ENCODE measurements at places on chromosomes 1 and 21. TPM values are rescaled to one million over a fixed set of nuclear protein-coding genes. Genes with fewer than 3 reads are reported as not detected.

Gene UCHL5
- total RNA-seq = 26.0 TPM

Gene NKAIN1
- not detected for total RNA-seq

Gene SDC3
- 23.9 TPM for total RNA-seq

Gene MIER1
- total RNA-seq = 28.6 TPM

Gene MTARC2
- 49.9 TPM for total RNA-seq

Gene TNNT2
- total RNA-seq = 6.8 TPM

Gene TSPAN2
- total RNA-seq = 10.4 TPM

Gene APOBEC4
- 5.3 TPM for total RNA-seq

Gene SHE
- 25.3 TPM for total RNA-seq

Gene SLC16A1
- 10.0 TPM for total RNA-seq

Gene OR2W3
- total RNA-seq = 1.1 TPM

Gene DOP1B
- total RNA-seq = 23.7 TPM

Gene MATN1
- total RNA-seq = 0.57 TPM

Gene RAB3B
- 0.18 TPM for total RNA-seq

Gene GNG12
- 46.2 TPM for total RNA-seq

Gene SPATA1
- total RNA-seq = 3.2 TPM

Gene NR1I3
- not detected for total RNA-seq

Gene LORICRIN
- total RNA-seq = not detected

Gene SLC6A17
- 0.03 TPM for total RNA-seq

Gene PRKAA2
- 2.1 TPM for total RNA-seq

Gene ACBD6
- 36.7 TPM for total RNA-seq

Gene VAV3
- total RNA-seq = 7.2 TPM

Gene SLC1A7
- 0.14 TPM for total RNA-seq

Gene AADACL3
- not detected for total RNA-seq

Gene SPATA17
- total RNA-seq = 13.4 TPM

Gene FAM177B
- total RNA-seq = 0.54 TPM

Gene PTPRC
- 82.9 TPM for total RNA-seq

Gene ST6GALNAC5
- total RNA-seq = 45.8 TPM

Gene FNDC5
- 0.18 TPM for total RNA-seq

Gene FAM151A
- total RNA-seq = not detected

Gene ESRRG
- total RNA-seq = 2.4 TPM

Gene SOX13
- 52.6 TPM for total RNA-seq

Gene TSPEAR
- total RNA-seq = 0.43 TPM

Gene PYCR2
- 32.6 TPM for total RNA-seq

Gene SIK1
- 29.9 TPM for total RNA-seq

Gene HCN3
- total RNA-seq = 4.7 TPM

Gene LCE1A
- not detected for total RNA-seq

Gene CD1C
- 2.3 TPM for total RNA-seq

Gene TYW3
- 12.2 TPM for total RNA-seq

Gene AMPD1
- not detected for total RNA-seq

Gene RHOU
- total RNA-seq = 40.1 TPM

Gene EPS15
- total RNA-seq = 87.2 TPM

Gene PKP1
- 0.88 TPM for total RNA-seq

Gene SPRR5
- not detected for total RNA-seq

Gene BRDT
- not detected for total RNA-seq

Gene KCNJ15
- 76.4 TPM for total RNA-seq

Gene CD1E
- total RNA-seq = 1.3 TPM

Gene WNT3A
- total RNA-seq = 0.09 TPM

Gene SYDE2
- total RNA-seq = 18.3 TPM

Gene MOV10
- 37.7 TPM for total RNA-seq

Gene EDEM3
- total RNA-seq = 28.8 TPM

Gene INTS3
- 63.5 TPM for total RNA-seq

Gene S100A14
- 150 TPM for total RNA-seq

Gene PCSK9
- 47.2 TPM for total RNA-seq

Gene ZNF496
- total RNA-seq = 21.9 TPM

Gene NEGR1
- 3.7 TPM for total RNA-seq

All from lung (tissue), 17 donors.